Left kidney (tissue), 8 donors: ENCODE measurements at places on chromosomes 12 and 14. TPM values are rescaled to one million over a fixed set of nuclear protein-coding genes. Genes with fewer than 3 reads are reported as not detected.

DNA sequence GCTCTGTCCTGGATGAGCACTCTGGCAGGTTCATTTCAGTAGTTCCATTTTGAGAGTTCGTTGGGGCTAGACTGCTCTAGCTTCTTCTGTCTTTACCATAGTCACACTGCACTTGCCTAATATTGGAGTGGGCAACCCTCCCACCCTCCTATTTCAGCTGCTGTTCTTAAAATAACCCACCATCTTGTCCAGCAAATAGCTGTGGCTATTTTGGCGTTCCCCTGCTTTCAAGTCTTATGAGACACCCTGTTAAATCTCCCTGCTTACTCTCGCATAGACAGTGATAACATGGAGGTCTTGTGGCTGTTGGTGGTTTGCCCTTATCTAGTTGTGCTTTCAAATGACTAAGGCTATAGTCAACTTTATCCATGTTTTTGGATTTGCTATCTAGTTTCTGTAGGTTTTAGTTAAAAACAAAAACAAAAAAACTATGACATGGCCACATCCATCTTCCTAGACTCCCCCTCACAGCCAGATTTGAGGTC lies 65.5 kb downstream of the LRP6 start:
- DNase-seq, result no peak

Gene CCDC177
- polyA plus RNA-seq, result 0.05 TPM

DNA sequence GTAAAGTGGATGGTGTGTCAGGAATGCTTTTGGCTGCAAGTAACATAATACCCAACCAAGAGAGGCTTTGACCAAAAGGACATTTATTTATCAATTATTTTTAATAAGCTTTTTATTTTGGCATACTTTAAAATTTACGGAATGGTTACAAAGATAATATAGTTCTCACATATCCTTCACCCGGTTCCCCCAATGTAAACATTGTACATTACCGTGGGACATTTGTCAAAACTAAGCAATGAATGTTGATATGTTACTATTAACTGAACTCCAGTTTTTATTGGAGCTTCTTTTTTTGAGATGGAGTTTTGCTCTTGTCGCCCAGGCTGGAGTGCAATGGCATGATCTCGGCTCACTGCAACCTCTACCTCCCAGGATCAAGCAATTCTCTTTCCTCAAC lies 23.0 kb downstream of the CCDC63 start:
- DNase-seq, result no peak

- no peak for DNase-seq
These were observed 64.7 kb downstream of the BTG1 start for GRCh38 chr12:92080911-92081285.

Gene NUDT14
- polyA plus RNA-seq, result 24.3 TPM

Gene SPATA7
- polyA plus RNA-seq, result 31.2 TPM

DNA sequence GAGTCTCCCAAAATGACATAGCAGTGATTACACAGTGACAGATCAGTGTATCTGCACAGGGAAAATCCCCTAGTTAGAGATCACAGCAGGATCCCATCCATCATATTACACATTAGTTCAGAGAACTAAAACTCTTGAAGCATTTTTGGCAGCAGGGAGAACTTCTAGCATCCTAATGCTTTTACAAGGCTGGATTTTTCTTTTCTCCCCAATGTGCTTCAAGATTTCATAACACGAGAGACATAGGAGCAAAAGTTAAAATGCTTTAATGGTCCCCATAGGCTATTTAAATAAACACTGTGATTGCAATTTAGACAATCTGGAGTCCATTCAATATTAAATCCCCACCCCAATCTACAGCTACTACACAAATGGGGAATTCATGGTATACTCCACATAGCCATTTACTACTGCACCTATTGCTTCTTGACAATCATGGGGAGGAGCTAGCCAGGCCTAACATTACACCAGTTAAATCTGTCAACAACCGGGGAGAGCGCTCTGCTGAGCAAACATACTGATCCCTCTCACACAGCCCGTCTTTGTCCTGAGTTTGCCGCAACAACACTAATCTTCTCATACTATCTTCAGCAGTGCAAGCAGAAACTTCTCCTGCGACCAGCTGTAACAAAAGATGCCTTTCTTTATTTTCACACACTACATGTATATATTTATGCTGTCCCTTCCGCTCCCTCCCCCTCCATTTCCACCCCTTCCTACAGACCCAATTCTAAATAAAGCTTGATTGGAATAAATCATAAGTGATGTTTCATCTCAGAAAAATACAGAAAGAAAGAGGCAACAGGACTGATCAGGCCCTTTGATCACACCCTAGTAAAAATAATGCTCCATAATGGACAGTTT lies 120.3 kb upstream of the SOX5 start:
- peak; percentile 32 for DNase-seq

- DNase-seq, result no peak
These were observed 1.5 kb downstream of the ATP2B1 start for GRCh38 chr12:89706986-89707702.

Gene GALNT8
- 4.3 TPM for polyA plus RNA-seq

Gene GLS2
- polyA plus RNA-seq, result 2.7 TPM

DNA sequence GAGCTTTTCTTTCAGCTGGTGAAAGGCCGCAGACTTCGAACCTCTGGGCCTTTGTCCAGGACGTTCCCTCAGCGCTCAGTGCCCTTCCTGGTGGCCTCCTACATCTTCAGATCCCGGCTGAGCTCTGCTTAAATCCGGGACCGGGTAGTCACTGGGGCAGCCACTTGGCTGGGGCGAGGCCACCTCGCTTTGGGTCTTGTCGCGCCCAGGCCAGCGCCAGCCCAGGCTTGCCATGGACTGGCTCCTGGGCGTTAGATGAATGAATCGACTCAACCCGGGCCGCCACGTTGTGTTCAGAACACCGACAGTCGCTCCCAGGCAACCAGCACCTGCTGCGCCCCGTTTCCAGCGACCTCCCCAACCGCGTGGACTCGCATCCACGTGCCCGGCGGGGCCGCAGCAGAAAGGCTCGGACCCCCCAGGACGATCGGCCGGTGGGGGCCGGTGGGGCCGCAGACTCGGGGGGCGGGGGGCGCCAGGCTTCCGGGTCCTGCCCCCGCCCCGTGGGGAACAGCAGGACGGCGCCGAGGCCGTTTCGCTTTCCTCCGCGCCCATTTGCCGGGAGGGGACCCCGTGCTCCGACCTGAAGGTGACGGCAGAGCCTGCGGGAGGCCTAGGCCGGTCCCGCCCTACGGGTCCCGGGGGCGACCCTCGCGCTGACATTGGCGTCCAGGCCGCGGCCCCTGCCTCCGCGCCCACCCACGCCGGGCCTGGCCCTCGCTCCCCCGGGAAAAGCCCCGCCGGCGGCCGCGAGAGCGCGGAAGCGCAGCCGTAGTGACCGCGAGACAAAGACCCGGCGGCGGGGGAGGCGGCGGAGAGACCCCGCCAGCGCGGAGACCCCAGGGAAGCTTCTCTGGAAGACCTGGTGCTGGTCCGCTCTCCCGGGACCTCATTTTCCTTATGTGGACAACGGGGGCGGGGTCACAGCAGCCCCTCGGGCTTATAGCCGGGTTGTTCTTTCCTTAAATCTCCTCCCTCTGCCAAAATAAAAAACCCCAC lies 37.3 kb upstream of the RCOR1 start:
- peak; percentile 37 for DNase-seq

Gene HCAR1
- 3.0 TPM for polyA plus RNA-seq

DNA sequence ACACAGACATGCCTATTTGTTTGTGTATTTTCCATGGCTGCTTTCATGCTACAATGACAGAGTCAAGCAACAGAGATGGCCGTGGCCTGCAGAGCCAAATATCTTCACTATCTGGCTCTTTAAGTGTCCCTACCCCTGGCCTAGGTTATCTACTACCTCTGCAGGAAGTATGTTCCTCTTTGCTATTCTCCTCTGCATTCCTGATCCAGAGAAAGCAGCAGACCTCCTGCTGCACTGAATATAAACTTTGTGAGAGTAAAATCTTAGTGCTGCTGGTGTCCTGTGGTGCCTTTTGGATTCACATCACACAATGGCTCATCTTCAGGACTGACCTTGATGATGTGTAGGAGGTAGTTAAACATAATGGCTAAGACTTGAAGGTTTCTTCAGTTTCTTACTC lies 233.4 kb downstream of the IPO8 start:
- no peak for DNase-seq

DNA sequence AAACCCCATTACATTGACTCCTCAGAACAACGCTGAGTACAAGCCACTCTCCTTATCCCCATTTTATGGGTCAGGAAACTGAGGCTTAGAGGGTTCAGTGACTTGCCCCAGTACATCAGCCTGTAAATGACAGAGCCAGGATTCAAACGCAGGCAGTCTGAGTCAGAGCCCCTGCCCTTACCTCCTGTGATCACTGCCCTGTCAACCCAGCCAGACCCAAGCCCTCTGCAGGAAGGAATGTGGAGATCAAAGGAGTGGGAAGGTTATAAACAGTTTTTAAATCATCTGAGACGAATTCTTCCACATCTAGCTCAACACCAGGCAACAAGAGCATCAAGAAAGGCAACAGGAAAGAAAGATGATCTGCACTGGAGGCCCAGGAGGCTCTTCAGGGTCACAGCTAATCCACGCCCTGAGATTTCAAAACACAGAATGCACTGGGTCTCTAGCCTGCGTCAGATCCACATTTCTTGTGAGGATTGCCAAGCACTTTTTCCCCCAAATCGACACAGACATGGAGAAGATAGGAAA lies 38.5 kb downstream of the SPTB start:
- DNase-seq, result peak; percentile 75

DNA sequence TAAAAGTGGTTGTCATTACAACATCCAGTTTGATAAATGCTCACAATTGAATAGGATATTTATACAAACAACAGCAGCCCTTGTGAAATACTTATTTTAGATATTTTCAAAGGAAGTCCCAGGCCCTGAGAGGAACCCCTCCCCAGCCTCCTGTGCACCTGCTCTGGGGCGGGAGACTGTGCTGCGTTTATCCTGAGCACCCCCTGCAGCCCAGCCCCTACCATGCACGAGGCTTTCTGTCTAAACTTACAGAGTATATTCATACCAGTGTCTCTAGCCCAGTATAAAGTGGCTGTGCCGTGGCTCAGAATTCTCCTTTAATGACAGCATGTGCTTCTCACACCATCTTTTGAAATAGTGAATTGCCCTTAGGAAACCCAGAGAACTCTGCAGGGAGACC lies 1084.3 kb downstream of the TMEM121 start:
- DNase-seq, result no peak

Gene CACNB3
- 57.3 TPM for polyA plus RNA-seq

DNA sequence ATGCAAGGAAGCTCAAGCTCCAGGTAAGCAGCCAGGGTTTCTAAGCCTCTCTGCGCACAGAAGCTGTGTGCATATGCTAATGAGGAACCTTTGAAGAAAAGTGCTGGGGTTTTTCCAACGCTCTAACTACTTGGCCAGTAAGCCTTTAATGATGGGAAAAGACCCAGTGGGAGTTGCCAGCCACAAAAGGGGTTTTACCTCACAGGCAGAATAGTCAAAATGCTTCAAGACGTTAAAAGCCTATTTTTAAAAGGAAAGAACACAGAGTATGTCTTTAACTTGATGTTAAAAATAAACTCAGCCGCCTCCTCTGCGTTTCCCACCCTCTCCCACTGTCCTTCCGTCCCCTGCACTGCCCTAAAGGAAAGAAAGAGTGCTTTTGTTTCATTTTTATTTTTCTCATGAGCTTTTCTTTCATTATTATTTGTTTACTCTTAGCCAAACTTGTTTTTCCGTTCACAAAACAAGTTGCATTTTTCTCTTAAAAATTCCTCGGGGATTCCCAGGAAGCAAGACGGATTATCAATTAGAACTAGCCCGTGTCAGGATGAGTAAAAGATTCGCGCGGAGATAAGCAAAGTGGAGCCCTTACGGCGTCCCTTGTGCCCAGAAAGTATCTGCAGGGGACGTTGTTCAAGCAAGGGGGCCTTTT lies 209.8 kb upstream of the NUDT4 start:
- no peak for DNase-seq

- no peak for DNase-seq
These were observed 142.8 kb downstream of the DACT1 start for GRCh38 chr14:58780605-58781004.

Gene P2RX2
- polyA plus RNA-seq, result 1.7 TPM

DNA sequence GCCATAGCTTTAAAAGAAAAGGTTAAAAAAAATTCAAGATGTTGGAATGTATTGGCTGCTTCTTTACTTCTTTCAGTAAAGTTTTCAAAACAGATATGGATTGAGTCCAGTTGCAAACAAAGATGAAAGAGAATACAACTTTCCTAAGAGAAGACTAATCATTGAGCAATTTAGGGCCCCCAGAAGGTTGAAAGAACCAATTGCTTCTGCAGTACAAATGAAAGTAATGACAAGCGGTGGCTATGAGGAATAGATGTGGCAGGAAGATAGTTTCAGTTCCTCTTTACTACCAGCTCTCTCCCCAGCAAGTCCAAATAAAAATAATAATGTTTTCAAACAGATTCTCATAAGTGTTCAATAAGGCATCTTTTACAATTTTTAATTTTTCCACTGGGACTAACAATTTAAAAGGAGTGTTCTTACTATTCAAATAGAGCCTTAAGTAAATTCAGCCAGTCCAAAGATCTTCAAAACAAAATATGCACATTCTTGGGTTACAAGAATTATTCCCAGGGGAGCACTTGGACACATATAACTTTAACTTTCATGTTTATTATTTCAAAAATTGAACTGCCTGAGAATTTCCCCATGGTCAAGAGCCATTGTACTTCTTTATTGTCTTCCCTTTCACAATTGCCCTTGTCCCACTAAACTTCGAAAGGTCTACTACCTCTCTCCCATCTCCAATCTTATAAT lies 62.3 kb upstream of the PPP1R12A start:
- DNase-seq, result no peak

DNA sequence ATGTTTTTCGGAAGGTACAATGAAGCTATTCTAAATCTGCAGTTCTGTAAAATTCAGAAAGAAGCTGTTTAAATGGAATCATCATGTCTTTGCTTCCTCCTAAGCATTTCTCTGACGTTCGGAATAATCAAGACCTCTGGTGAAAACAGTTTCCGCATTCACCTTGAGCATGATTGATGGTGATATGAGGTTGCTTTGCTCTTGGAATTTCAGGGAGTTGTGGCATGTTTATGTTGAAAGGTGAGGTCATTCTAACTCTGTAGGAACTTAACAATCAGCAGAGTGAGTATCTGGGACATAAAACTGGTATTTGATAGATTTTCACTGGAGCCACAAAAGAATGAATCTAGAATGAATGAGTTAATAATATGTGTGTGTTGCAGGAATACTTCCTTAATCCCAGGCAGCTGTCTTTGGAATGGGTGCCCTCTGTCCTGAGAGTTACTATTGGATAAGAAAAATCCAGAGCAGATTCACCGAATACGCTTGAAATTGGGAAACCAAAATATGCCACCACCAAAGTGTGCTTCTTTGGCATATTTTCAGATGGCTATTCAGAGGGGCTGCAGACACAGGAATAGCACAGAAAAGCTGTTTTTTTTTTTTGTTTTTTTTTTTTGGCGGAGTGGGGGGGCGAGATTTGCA lies 599.1 kb downstream of the CCER1 start:
- peak; percentile 19 for DNase-seq

- DNase-seq, result no peak
These were observed 12.7 kb downstream of the ABCD2 start for GRCh38 chr12:39606712-39607423.

DNA sequence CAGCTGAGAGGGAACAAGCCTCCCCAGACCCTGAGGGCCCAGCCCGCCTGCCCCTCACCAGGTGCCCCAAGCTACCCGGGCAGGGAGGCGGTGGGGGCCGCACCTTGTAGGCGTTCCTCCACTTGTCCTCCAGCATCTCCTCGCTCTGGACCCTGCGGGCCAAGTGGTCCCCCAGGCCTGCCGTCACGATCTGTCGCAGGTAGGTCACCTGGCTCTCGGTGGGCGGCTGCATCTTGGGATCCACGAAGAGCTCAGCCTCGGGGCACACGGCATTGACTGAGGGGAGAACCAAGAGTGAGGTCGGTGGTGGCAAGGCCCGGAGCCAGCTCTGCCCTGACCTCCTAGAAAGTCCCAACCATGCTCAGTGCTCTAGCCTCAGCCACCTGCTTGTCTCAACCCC lies 36.6 kb downstream of the DHX37 start:
- DNase-seq, result no peak

Gene AQP2
- 50.4 TPM for polyA plus RNA-seq
